Stimulated activated CD8-positive, alpha-beta memory T cell treated with anti-CD3 and anti-CD28 coated beads, Interleukin-7, amount 100 ng/mL, for 4 hours (primary cell): ENCODE measurements at places on chromosomes 1 and 21.

- DNase-seq, result no peak
Observed at GRCh38 chr1:107804741-107805140, 160.2 kb downstream of the VAV3 start.

DNA sequence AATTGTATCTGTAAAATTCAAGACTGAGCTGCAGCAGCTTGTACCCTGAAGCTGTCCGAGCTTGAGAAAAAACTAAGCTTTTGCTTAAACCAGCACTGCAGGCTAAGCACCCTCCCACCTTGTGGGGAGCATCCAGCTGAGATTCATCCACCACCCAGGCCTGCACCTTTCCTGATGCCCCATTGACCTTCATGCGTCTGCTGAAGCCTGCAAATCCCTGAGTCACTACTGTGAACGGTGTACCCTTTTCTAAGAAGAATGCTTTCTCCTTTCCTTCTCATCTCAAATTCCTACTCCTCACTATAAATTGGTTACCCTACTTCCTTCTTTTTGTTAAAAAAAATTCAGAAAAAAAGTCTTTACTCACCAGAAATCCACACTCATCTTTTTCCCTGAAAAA is 90.9 kb upstream of the RGS18 start:
- no peak for DNase-seq

- DNase-seq, result no peak
Observed at GRCh38 chr1:43286533-43286932, 1.2 kb upstream of the C1orf210 start.

- DNase-seq, result no peak
Observed at GRCh38 chr1:215807911-215808436, 240.9 kb downstream of the KCTD3 start.

- no peak for DNase-seq
Observed at GRCh38 chr1:56576880-56577405, 2.4 kb downstream of the PLPP3 start.

GRCh38 chr1:201818971-201819750 is 9.8 kb upstream of the IPO9 start:
- no peak for DNase-seq

DNA sequence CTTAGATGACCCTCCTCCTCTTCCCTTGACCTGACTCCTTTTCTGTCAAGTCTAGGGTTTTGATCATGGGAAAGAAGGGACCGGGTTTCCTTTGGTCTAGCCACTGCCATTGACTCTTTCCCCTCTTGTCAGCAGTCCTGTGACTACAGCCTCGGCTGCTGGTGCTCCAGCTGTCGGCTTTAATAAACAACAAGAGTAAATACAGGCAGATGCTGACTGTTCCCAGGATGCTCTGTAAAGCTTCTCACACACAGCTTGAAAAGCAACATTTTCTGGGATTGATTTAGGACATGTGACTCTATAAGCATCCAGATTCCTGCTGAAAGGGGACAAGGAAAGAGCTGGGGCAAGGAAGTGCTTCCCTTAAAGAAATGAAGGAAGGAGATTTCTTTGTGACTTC is 53.5 kb upstream of the CTTNBP2NL start:
- no peak for DNase-seq

- DNase-seq, result no peak
Observed at GRCh38 chr21:35559128-35559828, 501.0 kb downstream of the SETD4 start.
